ENCODE measurements at places on chromosomes 2 and 18.

- no peak for DNase-seq
Measured at GRCh38 chr18:36737316-36737715, 91.5 kb downstream of the TPGS2 start.

DNA sequence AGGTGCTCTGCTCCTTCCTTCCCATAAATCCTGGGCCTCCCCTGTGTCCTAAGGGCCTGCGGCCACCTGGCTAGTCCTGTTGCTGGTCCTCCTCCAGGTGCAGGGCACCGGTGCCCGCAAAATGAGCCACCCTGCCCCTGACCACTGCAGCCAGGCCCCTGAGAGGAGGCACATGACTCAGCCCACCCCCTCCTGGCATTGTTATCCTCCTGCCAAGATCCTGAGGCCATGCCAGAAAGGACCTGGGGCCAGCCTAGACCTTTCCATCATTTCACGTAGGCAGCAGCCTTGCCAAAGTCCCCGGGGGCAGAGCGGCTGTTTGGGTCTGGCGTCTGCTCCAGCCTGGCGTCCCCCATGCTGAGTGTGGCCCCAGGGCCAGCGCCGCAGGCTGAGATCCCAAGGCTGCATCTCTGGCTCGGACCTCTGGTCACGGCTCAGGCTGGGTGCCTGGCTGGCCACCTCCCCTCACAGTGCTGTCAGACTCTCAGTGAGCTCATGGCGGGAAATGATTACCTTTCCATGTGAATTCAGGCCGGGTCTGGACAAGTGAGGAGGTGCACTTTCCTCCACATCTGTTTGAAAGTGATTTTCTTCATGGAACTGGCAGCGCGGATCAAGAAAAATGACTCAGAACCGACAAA lies 81.0 kb downstream of the NDUFA10 start:
- DNase-seq = no peak

DNA sequence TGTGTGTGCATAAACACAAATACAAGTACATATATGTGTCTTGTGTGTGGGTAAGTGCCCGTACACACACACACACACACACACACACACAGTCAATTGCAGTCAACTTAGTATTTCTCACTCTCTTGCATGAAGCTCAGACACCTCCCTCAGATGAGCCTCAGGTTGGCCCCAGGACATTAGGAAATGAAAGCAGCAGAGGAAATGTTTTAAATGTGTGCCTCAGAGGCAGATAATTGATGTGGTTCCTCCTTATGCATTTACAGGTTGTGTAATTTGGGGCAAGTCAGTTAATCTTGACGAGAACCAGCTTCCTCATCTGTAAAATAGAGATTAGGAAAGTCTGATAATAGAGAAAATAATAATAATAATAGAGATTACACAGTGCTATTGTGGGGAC lies 814.0 kb upstream of the ID2 start:
- DNase-seq = no peak

- DNase-seq = no peak
Measured at GRCh38 chr2:16293871-16294270, 353.5 kb downstream of the MYCN start.

DNA sequence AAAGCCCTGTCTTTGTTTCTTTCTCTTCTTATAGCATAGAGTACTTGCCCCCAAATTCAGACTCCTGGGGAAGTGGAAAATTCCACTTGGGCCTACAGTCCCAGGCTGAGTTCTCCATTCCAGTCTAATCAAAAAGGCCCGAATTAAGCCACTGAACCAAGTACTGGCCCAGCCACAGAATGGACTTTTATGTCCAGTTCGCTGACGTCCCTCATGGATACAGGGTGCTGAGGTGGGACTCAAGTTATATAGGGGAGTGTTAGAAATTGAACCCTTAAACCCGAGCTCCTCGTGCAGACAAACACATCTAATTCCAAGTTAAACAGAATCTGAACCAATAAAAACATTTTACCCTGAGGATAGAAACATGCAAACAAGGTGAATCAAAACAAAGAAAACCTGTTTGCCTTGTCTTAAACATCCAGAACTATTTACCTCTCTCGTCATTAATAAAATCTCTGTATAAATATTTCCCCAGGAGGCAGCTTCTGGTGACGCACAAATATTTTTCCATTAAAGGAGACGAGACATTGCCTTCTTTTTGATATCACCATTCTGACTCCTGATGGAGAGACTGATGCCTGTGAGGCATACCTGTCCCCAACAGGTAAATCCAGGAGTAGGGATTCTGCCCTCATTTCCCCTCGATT lies 136.8 kb upstream of the ARL4C start:
- DNase-seq = no peak

DNA sequence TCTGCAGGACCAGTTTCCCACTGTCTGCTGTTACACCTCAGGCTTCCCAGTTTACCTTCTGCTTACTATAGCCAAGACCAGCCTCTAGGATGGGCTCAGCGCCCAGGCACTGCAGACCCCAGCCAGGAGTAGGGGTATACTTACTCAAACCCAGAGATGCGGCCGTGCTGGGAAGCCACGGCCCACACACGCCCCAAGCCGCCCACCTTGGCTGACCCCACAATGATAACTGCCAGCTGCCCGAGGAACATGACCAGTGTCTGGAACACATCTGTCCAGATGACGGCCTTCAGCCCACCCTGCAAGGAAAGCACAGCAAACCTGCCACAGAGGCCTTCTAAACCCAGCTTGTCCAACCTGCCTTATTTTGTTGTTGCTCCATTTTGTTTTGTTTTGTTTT lies 6.6 kb upstream of the ATRAID start:
- DNase-seq = no peak

DNA sequence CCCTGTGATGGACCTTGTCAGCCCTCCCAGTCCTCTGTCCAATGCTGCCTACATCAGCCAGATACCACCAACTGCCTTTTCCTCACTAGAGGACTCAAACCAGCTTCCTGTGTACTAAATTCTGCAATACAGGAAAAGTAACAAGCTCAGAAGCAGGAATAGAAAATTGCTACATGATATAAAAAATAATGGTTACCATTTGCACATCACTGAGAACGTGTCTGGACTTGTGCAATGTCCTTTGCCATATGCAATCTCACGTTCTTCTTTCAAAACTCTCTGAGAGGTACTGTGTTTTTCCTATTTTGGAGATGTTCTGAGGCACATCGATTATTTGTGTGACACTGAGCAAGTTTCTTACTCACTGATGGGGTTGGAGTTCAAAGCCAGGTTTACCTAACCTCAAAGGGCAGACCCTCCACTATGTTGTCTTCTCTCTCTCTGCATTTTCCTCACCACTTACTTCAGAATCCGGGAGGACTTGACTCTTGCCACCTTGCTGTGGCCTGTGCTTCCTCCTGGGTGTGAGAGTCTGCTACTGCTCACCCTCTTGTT lies 12.1 kb downstream of the UPP2 start:
- DNase-seq = no peak

DNA sequence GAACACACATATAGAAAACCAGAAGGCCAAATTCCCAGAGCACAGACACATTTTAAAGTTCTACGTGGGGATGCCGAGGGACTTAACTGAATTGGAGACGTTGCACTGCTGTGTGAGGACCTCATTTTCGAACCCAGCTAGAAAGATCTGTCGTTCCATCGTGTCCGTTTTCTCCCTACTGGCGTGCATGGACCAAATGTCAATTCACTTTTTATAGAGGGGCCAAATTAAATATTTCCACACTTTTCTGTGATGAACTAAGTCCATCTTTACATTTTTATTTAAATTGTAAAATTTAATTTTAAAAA lies 692 bp upstream of the TSHZ1 start:
- no peak for DNase-seq

- no peak for DNase-seq
Measured at GRCh38 chr2:71629771-71630453, 176.6 kb downstream of the DYSF start.

- DNase-seq = no peak
Measured at GRCh38 chr18:14933964-14934363, 186.0 kb downstream of the ANKRD30B start.

- no peak for DNase-seq
Measured at GRCh38 chr2:129490641-129491040, 488.8 kb upstream of the RAB6C start.

- DNase-seq = no peak
Measured at GRCh38 chr2:29950481-29950880, 29.1 kb upstream of the ALK start.

- DNase-seq = no peak
Measured at GRCh38 chr2:223019390-223019930, 32.5 kb upstream of the KCNE4 start.

DNA sequence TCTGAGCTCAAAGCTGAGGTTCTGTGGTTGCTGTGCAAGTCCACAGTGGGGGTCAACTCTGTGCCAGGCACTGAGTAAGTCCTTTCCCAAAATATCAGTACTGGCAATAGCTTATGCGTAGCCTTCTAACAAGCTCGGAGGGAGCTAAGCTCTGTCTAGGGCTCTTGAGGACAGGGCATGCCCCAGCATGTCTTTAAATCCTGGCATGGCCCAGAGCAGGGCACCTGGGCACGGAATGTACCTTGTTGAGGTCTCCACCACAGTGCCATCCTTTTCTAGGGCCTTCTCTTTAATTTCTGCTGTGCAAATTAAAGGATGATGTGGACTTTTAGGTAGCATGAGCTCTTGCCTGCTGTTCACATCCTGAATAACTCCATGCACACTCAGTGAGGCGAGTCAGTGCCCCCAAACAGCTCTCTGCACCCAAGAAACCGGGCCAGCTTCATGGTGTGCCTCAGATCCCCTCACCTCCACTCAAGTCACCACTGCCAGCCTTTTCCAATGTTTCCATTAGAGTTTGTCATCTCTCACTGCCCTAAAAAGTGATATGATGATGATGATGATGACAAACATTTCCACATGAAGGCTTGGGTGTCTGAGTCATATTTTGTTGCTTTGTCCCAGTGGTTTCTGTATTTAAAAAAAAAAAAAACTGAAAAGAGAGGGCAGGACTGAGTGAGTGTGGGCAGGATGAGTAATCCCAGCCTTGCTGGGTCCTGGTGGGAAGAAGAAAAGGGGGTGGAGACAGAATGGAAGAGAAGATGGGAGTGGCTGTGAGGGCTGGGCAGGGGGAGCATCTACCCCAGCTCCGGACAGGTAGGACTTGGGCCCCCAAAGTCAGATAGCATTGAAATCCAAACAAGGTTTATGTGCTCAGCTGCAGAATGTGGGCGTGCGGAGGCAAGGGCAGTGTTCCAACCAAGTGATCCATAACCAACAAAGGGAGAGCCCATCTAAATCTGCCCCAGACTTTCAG lies 78.9 kb downstream of the ZBTB7C start:
- DNase-seq = peak; percentile 59

DNA sequence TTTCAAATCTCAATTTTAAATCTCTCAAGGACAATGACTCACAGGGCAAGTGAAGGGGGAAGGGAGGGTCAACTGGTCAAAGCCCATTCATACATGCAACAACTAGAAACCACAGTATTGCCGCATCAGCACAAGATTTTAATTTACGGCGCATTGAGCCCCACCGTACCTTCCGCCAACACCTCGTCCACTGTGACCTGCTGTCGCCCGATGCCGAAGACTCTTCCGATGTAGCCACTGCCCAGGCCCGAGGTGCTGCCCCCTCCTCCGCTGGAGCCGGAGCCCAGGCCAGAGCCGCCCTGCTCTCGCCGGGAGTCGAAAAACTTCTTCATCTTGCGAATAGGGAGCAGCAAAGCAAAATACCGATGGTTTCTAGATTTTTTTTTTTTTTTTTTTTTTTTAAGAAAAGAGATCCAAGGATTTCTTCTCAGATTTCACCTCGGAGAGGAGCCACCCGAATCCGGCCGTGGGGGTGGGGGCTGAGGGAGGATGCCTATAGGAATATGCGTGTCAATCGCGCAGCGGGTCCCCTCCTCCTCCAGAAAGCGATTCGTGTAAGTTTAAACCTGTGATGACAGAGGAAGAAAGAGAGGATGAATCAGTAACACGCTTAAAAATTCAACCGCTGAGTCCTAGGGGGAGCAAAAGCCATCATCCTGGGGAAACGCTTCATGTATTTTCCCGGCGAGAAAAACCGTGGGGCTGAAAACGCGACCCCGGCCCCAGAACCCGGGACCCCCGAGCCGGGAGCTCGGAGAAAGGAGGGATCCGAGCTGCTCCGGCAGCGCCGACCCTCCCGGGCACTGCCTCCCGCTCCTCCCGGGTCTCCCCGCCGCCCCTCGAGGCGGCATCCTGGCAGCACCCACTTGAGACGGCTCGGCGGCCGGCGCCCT lies 584 bp downstream of the AAK1 start:
- no peak for DNase-seq

GRCh38 chr2:37060446-37060845 lies 23.7 kb downstream of the HEATR5B start:
- DNase-seq = no peak

GRCh38 chr2:223214394-223215253 lies 162.6 kb downstream of the KCNE4 start:
- DNase-seq = no peak

- DNase-seq = no peak
Measured at GRCh38 chr2:5942204-5942603, 250.0 kb downstream of the SOX11 start.

DNA sequence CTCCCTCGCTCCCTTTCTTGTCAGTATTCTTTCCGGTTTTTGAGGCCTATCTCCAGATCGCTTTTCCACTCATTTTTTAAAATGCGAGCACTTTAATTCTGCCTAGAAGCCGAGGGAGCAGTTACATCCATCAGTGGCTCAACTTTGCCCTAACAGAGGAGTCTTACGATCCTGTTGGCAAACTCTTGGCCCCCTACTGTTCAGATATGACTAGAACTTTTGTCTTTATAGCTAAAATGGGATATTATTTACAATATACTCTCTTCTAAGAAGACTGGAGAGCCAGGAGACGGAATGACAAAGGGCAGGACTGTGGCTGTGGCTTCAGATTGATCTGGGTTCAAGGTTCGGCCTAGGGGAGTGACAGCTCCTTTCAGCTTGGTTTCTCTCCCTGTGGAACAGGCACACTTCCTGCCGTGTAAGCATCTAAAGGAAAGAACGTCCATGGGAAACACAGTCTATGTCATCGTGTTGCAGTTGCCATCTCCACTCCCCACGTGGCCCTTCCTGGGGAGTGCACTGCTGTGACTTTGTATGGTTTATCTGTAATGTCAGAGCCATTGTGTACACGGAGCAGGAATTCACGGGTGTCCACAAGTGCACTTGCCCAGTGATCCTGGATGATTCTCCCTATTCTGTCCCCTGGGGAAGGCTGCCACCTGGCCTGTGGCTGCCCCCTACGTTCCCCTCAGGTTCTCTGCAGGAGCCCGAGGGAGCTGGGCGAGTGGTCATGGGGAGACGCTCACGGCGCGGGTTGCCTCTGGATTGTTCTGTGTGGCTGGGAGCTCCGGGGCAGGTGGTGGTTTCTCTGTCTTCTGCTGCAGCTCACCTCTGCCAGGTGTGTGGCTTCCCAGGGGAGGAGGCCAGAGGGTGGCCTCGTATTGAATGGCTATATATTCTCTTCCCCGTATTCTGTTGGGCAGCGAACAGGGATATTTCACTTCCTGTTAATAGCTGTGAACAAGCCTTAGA lies 222.0 kb downstream of the LDLRAD4 start:
- DNase-seq = no peak

DNA sequence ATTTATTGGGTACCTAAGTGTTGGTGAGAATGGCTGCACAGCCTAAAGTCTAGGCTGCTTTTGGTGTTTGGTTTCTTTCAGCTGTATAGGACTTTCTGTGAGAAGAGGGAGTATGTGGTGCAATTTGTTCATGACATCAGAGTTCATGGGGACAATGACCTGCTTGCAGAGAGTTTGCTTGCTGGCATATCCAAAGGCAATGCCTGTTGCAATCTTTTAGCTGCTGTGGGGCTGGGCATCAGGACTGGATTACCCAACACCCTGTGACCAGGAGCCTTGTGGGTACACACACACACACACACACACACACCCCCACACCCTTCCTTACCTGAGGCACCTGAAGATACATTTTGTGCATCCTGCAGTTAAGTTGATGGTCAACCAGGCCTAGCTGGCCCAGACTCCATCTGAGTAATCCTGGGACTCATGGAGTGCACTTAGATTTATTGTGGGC lies 68.4 kb downstream of the LIPG start:
- no peak for DNase-seq

- no peak for DNase-seq
Measured at GRCh38 chr2:231104115-231104713, 20.6 kb downstream of the HTR2B start.
